Stimulated activated CD4-positive, alpha-beta T cell treated with anti-CD3 and anti-CD28 coated beads, Interleukin-4, amount 100 ng/mL, for 1 hour (primary cell): ENCODE measurements at places on chromosomes 13 and 19.

DNA sequence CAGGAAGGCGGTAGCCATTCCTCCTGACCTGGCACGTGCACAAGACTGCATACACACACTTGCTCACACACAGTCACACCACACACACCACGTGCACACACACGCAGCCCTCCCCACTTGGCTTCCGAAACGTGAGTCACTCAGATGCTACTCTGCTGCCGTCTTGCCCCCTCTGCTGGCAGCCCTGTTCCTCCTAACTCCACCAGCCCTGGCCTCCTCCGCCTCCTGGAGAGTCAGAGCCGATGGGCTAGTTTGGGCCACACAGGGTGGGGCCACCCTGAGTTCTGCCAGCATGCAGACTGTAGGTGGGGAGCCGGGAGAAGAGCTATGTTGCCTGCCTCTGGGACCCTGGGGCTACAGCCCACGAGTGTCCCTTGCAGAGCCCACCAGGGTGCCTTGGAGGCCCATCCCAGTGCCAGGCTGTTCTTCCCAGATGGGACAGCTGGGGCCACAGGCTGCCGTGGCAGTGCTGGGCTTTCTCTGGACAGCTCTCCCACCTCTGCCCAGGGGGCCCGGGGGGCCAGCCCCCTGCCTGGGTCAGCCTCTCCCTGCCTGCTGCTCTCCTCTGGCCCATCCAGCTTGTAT lies 12.1 kb downstream of the PIN1 start:
- DNase-seq: peak; percentile 59

GRCh38 chr19:37989855-37990254 lies 82.8 kb downstream of the SIPA1L3 start:
- no peak for DNase-seq

- DNase-seq: no peak
Observed at GRCh38 chr19:50513746-50514345, at the start of gene ASPDH. Gene ASPDH, minus strand, starts transcription at chr19:50513913. Its CDS starts 90 bp downstream, at chr19:50513823.

DNA sequence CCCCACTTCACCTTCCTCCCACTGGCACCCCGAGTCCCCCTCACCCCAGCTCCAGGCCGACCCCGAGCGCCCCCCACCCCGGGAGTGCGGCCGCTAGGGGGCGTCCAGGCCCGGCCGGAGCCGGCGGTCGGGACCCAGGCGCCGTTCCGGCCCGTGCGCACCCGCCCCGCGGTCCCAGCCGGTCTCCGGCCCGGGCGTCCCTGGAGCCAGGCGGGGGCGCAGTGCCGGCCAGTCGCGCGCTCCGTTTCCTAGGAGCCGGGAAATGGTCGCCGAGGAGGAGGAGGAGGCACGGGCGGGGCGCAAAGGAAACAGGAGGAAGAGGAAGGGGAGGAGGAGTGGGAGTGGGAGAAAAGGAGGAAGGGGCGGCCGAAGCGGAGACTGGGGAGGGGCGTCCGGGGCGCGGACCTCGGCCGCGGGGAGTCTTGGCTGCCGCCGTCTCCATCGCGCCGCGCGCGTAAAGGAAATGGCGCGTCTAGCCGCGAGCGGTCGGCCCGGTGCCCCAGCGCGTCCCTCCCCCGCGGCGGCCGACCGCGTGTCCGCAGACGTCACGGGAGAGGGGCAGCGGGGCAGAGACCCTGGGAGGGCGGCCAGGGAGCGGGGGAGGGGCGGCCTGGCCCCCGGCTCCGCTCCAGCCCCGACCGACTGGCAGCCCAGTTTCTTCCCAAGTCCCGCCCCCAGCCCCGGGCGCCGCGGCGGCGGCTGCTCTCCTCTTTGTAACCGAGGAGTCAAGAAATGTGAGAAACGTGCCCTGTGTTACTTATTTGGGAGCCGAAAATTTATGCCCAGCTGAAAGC lies 1.1 kb upstream of the KCTD15 start:
- peak; percentile 62 for DNase-seq

DNA sequence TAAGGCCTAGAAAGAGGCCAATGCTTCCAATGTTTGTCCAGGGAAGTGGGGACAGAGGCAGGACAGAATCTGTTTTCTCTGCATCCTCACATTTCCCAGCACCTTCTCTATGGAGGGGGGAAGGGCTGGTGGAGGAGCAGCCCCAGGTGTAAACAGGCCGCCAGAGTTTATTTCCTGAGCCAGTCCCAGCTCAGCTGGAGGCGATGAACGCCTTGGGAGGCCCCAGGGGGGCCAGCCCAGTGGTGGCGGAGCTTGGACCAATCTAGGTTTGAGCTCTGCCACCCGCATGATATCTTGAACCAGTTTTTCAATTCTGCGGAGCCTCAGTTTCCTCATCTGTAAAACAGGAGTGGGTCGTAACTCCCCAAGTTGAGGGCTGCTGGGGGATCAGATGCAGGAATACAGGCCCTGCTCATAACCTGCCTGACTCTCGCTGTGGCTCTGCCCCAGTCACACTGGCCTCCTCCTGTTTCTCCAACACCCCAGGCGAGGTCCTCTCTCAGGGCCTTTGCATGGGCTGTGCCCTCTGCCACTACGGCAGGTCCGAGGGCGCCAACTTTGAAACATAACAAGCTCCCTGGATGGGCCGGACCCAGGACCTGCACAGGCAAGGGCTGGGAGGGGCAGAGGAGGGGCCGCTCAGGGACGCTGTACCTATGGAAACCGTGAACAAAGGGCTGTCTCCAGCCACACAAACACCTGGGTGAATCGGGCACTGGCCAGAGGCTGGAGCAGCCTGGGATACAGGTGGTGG lies 1.1 kb downstream of the TNFAIP8L1 start:
- no peak for DNase-seq

DNA sequence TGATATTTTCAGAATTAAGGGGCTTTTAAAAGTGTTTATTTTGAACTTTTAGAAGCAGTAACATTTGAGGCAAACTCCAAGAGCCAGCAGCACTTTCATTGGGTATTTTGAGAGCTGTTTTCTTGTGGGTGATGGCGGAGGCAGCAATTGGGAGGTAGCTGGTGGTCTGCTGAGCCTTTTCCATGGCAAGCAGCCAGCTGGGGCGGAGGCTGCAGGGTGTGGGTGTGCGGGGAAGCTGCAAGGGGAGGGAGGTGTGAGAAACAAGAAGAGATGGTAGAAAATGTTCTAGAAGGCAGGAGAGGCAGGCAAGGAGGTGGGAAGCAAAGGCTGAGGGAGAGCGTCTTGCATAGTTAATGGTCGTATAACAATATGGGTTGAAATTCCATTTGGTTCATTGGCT lies 223.4 kb upstream of the HTR2A start:
- no peak for DNase-seq

- peak; percentile 42 for DNase-seq
Observed at GRCh38 chr19:13163609-13164342, 13.6 kb downstream of the IER2 start.

GRCh38 chr19:41999071-41999877 lies 5.2 kb upstream of the ATP1A3 start:
- DNase-seq: no peak

GRCh38 chr19:23283925-23284324 lies 33.7 kb upstream of the ZNF724 start:
- peak; percentile 69 for DNase-seq

- DNase-seq: no peak
Observed at GRCh38 chr19:343451-343931, 1.1 kb downstream of the MIER2 start.

GRCh38 chr19:48630296-48631063 lies 6.7 kb downstream of the DBP start:
- DNase-seq: no peak

GRCh38 chr19:28242317-28242927 lies 970.5 kb downstream of the UQCRFS1 start:
- no peak for DNase-seq
